Spinal cord (tissue), 10 donors: ENCODE measurements at places on chromosomes 6 and 20. TPM values are rescaled to one million over a fixed set of nuclear protein-coding genes. Genes with fewer than 3 reads are reported as not detected.

- no peak for DNase-seq
Observed at GRCh38 chr20:7650086-7650879, 290.0 kb downstream of the HAO1 start.

DNA sequence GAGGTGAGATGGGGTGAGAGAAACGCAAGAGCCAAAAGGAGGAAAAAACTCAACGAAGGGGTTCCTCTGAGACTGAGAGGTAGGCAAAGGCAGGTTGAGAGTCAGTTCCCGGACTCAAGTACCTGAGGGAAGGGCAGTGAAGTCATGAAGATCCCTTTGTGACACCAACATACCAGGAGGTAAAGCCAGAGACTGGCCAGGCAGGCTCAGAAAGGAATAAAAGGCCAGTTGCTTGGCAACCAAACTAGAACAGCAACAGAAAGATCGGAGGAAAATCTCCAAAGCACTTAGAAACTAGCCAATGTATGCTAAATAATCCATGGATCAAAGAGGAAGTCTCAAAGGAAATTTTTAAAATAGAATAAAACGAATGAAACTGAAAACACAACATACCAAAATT, 209.8 kb upstream of the PROKR2 start:
- no peak for DNase-seq

DNA sequence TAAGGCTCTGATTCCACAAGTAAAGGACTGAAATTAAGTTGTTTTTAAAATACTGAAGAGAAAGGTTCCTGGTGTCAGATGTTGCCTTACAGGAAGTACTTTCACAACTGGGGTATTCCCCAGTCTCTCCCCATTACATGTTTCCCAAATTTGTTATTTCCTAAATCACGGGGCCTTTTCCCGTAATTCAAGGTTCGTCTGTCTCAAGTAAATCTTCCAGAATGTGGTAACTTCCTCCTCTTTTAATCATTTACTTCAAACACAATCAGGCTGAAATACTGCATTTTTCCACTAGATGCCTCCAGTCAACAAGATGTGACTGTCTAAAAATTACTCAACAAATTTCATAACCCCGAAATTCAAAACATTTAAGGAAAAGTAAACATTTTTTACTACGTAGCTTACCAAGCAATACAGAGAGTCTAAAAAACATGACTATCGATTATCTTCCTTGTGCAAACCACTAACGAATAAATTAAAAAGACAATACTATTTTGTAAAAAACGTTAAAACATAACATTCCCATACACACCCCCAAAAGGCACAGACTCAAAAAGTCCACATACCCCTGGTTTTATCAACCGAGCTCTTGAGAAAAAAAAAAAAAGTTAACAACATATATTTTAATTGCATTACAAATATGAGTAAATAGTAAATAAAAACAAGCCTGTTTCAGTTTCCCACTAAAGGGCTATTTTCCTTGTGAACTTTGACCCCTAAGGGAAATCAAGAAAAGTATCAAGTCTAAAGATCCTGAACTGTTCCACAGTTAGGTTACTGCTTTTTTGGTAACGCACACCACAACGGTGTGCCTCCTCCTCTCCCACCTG, 1.7 kb downstream of the SOD2 start:
- DNase-seq: no peak

- peak; percentile 41 for DNase-seq
Observed at GRCh38 chr6:46989398-46989797, 52.7 kb downstream of the ADGRF1 start.

DNA sequence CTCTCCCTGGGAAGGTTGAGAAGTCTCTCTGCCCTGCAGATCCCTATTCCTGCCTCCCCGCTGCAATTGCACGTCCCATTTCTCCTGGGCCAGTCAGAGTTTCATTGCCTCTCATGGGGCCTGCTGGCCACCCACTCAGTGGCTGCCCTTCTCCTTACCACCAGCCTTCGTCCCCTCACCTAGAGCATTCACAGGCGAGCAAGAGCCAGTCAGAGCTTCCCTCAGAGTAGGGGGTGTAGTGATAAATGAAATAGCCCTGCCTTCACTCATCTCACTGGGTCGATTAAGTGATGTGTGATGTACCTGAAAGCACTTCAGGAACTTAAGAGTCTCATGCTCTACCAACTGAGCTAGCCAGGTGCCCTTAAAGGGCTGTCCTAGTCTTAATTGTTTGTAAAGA, 52.0 kb upstream of the FANCE start:
- no peak for DNase-seq

The ADGB gene
- 0.99 TPM for total RNA-seq

The QKI gene
- total RNA-seq: 544 TPM
